ENCODE measurements at places on chromosomes 5 and 9.

- peak; percentile 77 for DNase-seq
These were observed at the start of gene HCN1 for GRCh38 chr5:45696206-45696836. Gene HCN1 (minus strand): TSS chr5:45696380.

DNA sequence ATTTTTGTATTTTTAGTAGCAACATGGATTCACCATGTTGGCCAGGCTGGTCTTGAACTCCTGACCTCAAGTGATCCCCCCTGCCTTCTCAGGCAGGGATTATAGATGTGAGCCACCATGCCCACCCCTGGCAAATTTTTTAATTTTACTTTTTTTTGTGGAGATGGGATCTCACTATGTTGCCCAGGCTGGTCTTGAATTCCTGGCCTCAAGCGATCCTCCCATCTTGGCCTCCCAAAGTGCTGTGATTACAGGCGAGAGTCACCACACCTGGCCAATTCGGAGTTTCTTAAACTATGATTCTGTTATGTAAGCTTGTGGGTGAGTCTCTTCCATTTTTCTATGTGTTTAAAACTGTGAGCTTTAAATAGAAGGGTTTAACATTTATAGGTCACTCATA, 27.6 kb downstream of the PCBD2 start:
- no peak for DNase-seq

DNA sequence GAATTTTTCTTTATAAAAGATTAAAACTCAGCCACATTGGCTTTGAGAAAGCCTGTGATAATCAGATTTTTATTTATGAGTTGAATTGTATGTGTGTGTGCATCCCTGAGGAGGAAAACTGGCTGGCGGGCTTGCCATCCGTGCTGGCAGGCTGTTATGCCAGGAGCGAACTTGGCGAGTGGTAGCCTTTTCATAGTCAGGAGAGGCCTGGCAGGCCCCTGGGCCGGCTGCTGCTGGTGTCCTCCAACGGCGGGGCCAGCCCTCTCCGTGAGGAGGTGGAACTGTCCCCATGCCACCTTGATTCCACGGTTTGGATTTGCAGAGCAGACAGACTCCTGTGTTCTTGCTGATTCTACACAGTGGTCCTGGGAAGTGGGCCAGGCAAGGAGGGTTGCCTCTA, 43.3 kb downstream of the ZNF618 start:
- DNase-seq = no peak

- DNase-seq = no peak
These were observed 320.8 kb downstream of the CCDC171 start for GRCh38 chr9:15873573-15874177.

GRCh38 chr5:5150667-5151066, 10.5 kb downstream of the ADAMTS16 start:
- DNase-seq = no peak

- DNase-seq = no peak
These were observed 40.4 kb downstream of the SLC12A2 start for GRCh38 chr5:128123936-128124335.

DNA sequence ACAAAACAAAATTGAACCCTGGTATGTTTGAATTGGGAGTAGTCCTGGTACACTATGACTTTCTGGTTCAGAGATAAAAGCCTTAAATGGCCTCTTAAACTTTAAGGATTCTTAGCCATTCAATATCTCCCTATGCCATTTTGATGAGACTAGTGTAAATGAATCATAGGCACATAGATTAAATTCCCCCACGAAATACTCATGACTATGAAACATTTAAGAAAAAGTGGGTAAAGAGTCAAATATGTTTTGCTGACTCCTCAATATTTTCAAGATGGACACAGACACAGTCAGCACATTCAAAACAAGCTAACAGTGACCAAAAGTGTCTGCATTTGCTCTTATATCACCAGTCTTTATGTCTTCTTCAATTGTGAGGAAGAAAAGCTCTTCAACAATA, 278.3 kb downstream of the PDE4D start:
- DNase-seq = no peak

- DNase-seq = no peak
These were observed 37.5 kb downstream of the RBM27 start for GRCh38 chr5:146240951-146241350.
